ENCODE measurements at places on chromosomes 16 and 17.

DNA sequence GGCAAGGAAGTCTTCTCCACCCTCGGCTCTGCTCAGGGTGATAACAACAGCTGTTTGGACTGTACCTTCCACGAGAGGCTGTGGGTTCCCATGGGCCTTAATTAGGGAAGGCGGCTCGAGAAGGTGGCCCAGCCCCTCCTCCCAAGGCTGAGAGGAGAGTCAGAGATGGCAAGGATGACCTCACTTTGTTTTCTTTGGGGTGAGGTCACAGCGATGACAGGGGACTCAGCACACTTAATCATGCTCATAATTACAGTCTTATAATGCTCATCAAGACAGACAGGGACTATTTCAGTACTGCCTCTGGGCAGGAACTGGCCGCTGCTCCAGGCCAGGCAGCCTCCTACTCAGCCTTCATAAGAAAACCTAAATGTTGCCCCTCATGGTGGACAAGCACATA, 19.7 kb downstream of the WFDC1 start:
- no peak for DNase-seq

GRCh38 chr17:40139566-40140058, 725 bp upstream of the CASC3 start:
- no peak for DNase-seq

DNA sequence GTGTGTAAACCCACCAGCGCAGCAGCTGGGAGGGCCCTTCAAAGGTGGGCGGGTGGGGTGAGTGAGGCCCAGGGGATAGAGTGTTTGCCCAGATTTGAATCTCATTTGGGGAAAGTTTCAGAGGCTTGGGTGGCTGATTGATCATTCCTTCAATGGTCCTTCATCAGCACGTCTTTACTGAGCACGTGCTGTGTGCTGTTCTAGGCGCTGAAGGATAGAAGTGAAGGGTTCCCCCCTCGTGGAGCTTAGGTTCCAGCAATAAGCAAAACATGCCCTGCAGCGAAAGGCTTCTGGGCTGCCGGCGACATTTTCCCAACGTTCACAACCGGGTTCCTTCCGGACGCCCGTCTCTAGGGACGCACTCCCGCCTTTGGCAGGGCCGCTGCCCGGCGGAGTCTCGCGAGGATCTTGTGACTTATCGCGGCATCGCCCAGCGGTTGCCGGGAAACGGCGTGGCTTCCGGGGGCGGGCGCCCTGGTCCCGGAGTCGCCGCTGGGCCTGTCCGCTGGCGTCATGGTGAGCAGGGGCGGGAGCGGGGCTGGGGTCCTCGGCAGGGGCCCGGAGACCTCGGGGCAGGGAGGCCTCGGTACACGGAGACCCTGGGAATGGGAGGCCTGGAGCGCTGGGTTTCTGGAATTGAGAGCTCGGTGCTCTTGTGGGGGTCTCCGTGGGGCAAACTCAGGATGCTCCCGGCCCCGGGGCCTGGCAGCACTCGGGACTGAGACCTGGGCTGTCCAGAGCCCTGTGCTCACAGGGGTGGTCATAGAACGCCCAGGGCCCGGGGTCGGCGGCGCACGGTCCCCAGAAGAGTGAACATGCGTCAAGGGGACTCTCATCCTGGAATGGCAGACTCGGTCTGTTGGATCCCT, 3.2 kb upstream of the DBNDD1 start:
- peak; percentile 88 for DNase-seq

- DNase-seq: no peak
Observed at GRCh38 chr17:45155029-45155428, 6.6 kb upstream of the HEXIM2 start.

GRCh38 chr16:31880322-31880979, 6.8 kb downstream of the ZNF267 start:
- DNase-seq: peak; percentile 77

DNA sequence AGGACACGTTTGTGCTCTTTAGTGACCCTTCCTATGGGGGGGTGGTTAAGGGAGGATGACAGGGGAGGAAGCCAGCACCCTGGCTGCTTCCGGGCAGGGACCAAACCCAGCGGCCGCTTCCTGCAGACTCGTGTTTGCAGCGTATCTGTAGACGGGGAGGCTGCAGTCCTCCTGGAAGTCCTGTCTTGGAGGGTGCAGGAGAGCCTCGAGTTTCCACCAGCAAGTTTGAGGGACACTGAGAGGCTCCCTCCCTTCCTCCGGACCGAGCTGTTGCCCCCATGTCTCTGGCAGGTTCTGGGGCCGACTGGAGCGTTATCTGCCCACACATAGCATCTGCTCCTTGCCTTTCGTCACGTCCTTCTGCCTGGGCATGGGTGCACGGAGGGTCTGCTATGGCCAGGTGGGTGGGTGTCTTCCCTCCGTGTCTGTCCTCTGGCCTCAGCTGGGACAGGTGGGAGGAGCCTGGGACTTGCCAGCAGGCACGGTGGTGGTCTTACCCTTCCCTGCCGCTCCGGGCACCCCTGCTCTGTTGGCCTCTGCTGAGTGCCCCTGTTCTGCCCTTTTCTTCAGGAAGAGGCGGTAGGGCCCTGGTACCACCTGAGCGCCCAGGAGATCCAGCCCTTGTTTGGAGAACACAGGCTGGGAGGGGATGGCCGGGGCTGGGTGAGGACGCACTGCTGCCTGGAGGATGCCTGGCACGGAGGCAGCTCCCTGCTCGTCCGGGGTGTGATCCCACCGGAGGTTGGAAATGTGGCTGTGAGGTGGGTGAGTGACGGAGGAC, 8.8 kb downstream of the ENGASE start:
- no peak for DNase-seq

DNA sequence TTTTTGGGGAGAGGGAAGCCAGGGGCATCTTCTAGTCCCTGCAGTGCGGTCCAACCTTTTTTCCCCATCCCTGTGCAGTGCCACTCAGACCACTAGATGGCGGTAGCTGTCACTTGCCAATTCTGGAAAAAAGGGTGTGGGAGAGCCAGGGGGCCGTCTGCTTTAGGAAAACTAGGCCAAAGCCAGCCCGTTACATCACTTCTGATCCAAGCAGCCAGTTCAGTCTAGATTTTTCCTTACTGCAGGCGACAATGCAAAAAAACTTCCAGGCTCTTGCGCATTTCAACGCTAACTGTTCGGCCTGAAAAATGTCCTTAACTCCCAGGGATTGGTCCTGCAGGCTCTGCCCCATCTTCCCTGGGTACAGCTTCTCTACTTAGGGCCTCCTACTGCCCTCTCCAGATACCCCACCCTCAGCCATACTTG, 69.2 kb upstream of the CES5A start:
- DNase-seq: peak; percentile 73

DNA sequence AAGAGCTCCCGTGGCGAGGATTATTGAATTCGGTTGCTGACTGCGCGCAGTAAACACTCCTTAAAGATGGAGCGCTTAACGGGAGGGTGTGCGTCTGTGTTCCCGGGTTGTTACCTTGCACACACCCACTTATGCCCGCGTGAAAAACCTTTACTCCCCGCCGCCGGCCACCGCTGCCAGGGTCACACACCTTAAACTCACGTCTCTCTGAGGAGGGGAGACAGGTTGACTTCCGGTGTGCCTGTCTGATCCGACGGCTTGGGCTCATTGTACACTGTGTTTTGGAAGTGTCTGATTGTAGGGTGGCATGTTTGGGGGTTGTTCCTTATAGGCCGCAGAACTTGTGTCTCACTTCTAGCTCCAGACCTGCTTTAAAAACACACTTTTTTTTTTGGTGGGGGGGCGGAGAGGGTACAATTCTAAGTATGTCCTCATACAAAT, 66.8 kb downstream of the KPNA2 start:
- DNase-seq: no peak

DNA sequence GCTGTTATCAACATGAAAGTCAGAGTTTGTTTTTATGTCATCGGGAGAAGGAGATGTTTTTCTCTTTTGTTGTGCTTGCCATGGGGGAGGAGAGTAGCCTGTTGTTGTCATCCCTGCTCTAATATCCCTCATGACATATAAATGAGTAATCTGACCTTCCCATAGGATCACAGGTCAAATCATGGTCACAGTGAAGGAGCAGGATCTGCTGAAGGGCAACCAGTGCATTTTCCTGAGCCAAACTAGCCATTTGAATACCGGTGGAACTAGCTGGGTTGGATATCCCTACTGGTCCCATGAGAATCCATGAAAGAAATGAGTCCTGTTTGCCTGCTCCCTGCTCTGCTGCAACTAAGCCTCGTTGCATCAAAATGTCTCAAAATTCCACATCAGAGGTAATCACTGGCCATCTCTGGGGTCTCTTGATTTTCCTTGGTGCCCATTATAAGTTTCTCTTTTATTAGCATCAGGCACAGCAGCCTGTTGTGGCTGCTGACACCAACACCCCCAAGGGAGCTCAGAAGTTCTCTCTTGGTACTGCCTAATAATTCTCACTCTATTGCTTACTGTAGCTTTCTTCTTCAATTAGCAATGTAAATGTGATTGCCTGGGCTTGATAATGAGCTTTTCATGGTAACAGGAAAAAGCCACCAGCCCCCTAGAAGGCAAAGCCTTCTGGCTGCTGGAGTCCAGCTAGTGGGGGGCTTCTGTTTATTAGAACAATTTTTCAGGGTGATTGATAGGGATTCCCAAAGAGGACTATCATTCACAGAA, 211.4 kb upstream of the ERCC4 start:
- no peak for DNase-seq

DNA sequence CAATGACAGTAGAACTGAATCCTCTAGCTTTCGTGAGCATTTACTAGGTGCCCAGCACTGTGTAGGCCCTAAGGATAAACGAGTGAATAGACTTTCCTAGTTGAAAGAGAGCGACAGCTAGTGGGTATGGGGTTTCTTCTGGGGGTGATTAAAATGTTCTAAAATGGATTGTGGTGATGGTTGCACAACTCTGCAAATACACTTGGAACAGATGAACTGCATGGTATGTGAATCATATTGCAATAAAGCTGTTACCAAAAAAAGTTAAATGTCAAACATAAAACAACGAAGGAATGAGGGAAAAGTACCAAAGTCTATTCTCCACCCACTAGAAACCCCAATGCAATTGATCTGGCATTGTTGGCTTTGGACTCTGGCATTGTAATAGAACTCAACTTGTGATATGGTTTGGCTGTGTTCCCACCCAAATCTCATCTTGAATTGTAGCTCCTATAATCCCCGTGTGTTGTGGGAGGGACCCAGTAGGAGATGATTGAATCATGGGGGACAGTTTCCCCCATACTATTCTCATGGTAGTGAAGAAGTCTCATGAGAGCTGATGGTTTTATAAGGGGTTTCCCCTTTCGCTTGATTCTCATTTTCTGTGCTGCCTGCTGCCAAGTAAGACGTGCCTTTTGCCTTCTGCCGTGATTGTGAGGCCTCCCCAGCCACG, 70.5 kb downstream of the MARF1 start:
- DNase-seq: peak; percentile 71

DNA sequence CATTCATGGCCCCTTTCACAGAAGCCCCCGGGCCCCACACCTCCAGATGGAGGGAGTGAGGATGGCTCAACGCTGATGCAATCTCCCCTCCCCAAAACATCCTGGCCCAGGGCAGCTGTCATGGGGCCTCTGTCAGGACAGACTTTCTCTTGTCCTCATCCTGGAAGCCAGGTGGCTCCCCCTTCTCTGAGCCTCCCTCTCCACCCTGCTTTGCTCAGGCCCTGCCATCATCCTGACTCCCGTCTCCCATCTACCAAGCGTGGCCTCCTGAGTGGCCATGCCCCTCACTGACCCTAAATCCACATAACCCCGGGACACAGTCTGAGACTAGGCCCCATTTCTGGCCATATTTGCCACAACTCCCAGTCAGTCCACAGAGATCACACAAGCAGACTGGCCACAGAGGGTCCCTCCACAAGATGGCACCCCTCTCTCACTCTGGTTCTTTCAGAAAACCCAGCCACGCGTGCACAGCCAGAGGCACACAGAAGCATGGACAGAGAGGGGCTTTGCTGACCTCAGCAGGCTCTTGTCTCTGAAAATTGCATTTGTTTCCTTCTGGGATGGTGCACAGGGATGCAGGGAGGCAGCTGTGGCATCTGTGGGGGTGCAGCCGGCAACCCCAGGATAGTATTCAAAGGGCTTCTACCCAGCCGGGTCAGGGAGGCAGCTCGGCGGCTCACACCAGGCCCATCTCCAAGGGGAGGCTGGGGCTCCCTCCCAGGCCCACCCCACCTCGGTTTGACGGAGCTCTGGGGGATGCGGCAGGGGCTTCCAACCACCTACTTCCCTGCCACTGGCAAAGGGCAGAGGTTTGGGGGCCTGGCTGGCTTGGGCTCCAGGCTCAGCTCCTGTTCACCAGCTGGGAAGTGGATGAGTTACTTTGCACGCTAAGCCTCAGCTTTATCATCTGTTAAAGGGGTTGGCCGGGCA, 16.9 kb downstream of the DOC2B start:
- DNase-seq: peak; percentile 56

Data from cardiac fibroblast (primary cell).